ENCODE measurements at places on chromosomes 16 and 17.

- DNase-seq = no peak
Measured at GRCh38 chr16:70440009-70440692, 1.3 kb upstream of the ST3GAL2 start.

GRCh38 chr16:15885560-15886001 is 2.8 kb downstream of the CEP20 start:
- no peak for DNase-seq

DNA sequence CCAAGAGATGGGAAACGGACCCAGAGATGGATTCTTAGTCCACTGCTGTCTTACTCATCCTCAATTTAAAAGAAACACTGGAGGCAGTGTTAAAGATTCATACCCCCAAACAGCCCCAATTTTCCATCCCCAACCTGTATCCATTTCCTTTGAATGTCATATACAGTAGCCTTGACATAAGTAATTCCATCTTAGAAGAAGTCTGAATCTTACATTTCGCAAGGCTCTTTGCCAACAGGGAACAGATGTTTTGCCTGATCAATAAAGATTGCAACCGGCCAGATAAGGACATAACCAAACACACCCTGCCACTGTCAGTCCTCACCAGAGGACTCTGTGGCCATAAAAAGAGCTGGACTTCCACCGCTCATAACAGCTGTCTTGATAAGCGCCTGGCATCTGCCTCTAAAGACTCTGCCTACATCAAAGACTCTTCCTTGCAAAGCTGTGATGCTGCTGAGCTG is 59.0 kb upstream of the MED9 start:
- no peak for DNase-seq

DNA sequence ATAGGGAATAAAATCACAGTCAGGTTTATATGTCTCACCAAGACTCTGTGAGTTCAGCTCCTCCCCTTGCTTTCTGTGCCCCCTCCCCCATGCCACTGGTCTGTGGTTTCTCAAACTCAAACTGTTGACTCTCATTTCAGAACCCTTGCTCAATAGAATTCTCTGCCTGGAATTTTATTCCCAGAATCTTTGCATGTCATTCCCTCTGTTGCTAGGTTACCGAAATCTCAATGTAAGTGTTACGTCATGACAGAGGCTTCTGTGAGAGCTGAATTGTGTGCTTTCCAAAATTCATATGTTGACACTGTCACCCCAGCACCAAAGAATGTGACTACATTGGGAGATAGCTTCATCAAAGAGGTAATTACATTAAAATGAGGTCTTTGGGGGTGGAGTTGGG is 1938.8 kb downstream of the TP53TG3F start:
- no peak for DNase-seq

GRCh38 chr16:29641561-29641960 is 21.5 kb upstream of the SPN start:
- no peak for DNase-seq

GRCh38 chr17:19975601-19976000 is 2.0 kb downstream of the AKAP10 start:
- DNase-seq = no peak

GRCh38 chr17:20979792-20980083 is 63.1 kb downstream of the USP22 start:
- DNase-seq = no peak
